Daoy (cell line): ENCODE measurements at places on chromosomes 2 and 18.

DNA sequence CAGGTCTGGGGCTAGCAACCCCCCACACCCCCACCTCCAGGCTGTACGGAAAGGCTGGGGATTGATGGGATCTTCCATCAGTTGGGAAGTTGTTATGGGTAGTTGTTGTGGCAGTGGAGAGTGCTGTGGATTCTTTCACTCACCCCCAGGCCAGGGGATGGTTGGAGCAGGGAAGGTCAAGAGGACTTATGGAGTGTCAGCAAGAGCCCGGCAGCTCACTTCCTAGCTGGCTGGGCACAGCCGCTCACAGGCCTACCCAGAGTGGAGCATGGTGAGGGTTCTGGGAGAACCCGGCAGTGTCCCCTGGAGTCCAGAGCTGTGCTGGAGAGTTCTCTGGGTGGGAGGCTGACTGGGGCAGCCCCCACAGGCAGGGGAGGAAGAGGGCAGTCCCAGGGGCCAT is 122.2 kb downstream of the MSH2 start:
- no peak for DNase-seq

GRCh38 chr2:137677466-137677865 is 286.8 kb upstream of the HNMT start:
- no peak for DNase-seq

- no peak for DNase-seq
These were observed 324.1 kb downstream of the DLGAP1 start for GRCh38 chr18:4130734-4131719.

DNA sequence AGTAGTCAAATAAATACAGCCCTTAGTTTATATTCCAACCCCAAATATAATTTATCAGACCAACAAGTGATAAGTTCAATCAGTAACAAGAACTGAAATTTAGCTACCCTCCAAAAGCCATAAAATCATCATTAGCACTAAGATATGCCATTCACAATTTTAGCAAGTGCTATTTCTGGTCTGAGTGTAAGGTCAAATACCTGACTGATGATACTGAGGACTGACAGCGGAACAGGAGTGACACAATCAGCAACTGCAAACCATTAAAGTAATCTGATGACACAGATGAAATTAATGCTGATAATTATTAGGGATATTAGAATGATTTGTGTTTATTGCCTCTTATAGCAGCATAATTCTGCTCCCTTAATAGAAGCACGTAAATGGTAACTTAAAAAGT is 152.7 kb upstream of the SPHKAP start:
- DNase-seq: no peak

DNA sequence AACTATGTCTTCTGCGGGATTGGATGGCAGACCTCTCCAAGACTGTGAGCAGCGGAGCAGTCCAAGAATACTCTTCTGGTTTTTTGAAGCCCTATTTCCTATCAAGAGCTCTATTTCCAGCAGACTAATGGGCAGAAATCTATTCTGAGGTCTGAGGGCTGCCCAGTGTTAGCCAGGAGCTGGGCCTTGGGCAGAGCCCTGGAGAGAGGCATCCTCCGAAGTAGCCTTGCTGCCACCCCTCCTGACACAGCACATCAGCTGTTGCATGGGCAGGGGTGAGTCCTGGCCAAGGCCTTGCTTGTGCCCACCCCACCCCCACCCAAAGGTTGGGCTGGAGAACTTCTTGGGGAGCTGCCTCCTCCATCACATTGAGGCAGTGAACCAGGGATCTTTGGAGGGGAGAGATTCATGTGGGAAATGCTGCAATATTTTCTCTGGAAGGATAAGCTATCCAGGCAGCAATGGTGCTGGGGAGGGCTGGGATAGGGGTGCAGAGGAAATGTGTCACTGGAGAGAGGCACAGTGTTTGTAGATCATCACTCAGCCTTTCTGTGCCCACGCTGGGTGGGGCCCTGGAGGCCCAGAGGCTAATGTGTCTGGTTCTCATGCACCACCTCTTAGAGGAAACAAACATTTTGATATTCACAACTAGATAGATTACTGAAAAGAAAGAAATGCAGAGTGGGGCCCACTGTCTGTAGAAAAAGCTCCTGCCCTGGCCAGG is 104.7 kb downstream of the VSNL1 start:
- peak; percentile 66 for DNase-seq

DNA sequence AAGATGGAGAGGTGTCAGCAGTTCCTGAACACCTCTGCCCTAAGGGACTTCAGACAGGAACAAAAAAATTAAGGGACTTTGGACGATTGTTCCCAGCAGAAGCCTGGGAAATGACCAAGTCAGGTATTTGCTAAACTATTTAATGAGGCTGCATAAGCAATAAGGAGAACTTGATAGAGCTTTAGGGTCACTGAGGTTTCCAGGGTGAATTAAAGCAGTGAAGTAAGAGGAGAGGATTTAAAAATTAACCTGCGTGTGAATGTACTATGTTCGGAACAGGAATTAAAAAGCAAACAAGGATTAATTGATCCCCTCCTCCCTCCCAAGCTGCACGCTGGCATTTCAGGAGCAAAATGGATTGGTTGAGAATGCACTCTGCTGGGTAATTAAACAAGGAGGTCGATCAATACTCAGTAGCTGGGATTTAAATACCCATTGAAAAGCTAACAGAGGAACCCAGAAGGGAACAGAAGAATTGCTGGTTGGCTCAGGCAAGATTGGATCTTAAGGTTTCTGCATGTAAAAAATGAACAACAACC is 157.2 kb downstream of the RNF152 start:
- no peak for DNase-seq

- no peak for DNase-seq
These were observed 262.9 kb upstream of the CDH2 start for GRCh38 chr18:28439870-28440269.

- DNase-seq: no peak
These were observed 303.3 kb downstream of the GBX2 start for GRCh38 chr2:235864733-235865515.

- no peak for DNase-seq
These were observed 50.3 kb upstream of the RGPD4 start for GRCh38 chr2:107776362-107776761.

DNA sequence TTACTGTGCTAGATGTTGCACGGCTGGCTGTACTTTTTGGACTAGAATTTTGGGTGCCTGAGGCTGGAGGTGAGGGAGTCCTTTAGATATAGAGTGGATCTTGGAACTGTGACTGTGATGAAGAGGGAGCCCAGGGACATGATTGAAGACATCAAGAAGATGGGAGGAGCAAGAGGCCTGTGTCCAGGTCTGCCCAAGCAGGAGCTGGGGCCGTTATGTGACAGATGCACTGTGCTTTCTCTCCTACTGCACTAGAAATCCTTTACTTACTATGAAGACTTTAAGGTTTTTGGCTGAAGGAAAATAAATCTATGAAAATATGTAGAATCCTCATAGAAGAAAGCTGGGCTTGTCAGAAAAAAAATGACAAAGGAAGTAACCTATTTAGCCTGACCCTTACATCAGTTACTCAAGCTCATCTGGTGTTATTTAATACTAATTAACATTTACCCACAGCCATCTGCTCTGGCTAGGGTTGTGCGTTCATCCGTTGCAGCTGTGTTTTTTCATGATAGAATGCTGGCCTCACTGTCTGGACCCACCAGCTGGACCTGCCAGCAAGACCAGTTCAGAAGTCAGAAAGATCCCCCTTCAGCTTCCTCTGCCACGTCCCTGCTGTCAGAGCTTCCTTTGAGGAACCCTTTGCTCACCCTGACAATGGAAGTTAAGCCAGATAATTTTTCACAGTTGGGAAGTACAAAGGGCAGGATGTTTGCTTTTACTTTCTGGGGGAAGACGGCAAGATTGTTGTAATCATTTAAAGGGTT is 16.7 kb downstream of the TSN start:
- DNase-seq: peak; percentile 21

DNA sequence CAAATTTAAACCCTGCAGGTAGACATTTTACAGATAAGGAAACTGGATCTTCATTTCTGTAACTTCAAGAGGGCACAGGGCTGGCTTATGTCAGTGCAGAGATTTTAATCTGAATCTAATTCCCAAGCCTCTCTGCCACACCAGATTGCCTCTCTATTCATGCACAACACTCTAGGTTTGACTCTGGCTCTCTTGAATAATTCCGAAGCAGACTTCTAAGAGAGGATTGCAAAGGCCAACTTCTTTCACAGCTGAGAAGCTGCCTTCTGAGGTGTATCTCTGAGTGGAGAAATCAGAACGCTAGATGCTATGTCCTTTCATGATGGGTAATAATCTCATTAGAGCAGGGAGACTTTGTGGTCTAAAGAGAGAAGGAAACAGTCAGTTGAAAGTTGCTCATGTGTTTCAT is 20.1 kb upstream of the MGAT5 start:
- no peak for DNase-seq

DNA sequence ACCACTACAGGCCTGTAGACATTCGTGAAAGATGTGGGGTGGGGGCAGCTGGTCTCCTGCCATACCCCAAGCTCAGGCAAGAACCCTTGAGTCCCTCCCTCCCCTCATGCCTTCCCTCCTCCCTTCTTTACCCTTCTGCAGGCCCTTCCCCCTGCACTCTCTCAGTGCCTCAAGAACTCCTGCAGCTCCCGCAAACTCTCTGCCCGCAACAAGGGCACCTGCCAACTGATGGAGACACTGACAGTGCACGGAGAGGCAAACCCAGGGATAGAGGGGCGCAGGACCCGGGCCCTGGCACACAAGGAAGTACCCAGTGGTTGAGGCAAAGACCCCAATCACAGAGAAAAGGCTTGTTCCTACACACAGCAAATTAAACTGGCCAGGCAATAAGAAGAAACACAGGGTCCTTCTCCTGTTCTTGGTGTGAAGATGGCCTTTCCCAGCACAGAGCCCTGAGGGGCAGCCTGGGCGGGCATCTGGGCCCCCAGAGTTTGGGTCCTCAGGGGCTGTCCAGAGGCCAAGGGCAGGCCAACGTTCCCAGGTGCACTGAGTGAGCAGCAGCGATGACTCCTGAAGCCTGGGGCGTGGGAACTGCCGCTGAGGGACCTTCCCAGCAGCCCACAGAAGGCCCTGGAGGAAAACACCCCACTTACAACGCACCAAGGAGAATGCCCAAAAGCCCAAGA is 1.6 kb downstream of the TEKT4 start:
- DNase-seq: no peak

- DNase-seq: no peak
These were observed 28.5 kb upstream of the ACTR2 start for GRCh38 chr2:65199166-65199565.

DNA sequence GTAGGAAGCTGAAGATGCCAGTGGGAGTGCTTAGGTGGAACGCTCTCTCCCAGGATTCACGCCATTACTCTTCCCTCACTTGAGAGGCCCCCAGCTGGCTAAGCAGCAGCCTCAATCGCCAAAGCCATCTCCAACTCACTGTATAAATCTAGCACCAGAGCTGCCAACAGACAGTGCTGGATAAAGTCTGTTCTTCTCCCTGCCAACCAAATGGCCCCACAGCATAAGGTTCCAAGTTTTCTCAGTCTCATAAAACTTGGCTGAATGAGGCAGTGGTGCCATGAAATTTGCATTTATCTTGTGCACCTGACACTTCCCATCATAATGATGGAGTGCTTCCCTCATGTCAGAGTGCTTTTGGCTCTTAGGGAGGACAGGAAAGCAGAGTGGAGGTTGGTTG is 428.2 kb upstream of the ETAA1 start:
- DNase-seq: no peak

- DNase-seq: no peak
These were observed 16.2 kb downstream of the PARD6G start for GRCh38 chr18:80231151-80231550.

- DNase-seq: no peak
These were observed 37.8 kb upstream of the ATP6V1B1 start for GRCh38 chr2:70897977-70898226.

GRCh38 chr2:204172145-204172600 is 235.6 kb downstream of the ICOS start:
- no peak for DNase-seq

GRCh38 chr2:2472881-2473280 is 141.8 kb upstream of the MYT1L start:
- DNase-seq: peak; percentile 20

DNA sequence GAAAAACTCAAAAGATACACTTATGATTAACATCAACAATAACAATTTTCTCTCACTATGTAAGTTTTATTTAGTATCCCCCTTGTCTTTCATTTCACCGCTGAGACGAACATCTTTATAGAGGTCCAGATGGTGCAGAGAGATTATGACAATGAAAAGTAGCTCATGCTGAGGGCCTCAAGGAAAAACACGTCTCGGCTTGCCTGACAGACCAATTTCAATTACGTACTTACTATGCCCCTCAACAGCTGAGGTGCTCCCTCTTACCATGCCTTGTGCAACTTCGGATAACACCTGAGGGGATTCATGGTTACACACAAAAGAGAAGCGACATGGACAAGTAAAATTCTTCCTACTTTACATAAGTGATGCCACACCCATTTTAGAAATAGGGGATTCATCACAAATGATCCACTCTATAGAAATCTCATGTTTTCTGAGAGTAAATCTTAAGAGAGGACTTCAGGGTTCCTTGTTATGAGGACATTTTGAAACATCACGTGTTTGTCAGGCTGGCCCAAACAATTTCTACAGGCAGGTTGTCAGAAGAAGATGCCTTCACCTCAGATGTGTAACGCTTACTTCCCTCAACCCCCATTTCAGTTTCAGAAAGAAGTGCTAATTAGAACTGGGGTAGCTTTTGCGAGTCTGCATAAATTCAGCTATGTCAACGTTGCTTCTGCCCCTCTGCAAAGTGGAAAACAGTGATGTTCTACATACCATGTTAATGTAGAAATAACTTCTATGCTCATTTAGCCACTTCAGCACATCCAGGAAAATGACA is 191.4 kb downstream of the NRXN1 start:
- no peak for DNase-seq

DNA sequence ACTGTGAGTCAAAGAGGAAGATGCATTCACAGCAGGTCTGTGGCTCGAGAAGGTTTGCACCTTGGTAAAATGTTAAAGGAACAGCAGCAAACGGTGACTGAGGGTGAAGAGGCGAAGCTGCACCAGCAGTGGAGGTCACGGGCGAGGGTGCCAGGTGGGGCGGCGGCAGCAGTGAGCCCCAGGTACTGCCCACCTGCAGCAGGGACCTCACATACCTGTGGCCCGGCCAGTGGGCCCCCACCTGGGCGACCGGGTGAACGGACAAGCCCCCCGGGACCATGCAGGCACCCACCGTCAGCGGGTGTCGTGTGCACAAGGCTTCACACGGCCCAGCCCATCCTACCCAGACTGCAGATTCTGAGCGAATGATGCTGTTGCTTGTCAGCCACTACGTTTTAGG is 23.6 kb upstream of the KCNG2 start:
- DNase-seq: no peak

- DNase-seq: no peak
These were observed 26.8 kb downstream of the SULT1C2 start for GRCh38 chr2:108315444-108315934.

DNA sequence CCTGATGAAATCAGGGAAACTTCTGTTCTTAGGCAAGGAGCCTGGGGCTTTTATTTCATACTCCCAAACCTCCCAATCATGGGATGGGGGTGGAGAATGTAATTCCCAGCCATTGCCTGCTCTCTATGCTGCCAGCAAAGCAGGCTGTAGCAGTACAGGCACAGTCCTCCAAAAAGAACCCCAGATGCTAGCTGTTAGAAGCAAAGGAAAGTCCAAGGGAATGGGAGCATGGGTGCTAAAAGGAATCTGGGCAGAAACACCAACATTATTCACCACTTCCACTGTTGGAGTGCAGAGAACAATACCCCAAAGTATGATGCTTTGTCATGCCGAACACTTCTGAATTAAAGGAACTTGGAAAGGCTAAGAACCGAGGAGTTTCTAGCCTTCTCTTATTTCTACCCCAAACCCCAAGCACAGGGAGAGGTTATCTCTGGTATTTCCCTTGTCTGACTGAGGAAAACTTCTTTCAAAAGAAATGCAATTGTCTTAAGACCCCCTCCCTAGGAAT is 24.7 kb downstream of the MDH1 start:
- DNase-seq: no peak
